ENCODE measurements at places on chromosomes 2 and 18.
A peak's percentile ranks its signal among the peaks of the same experiment; 100 is the strongest.

DNA sequence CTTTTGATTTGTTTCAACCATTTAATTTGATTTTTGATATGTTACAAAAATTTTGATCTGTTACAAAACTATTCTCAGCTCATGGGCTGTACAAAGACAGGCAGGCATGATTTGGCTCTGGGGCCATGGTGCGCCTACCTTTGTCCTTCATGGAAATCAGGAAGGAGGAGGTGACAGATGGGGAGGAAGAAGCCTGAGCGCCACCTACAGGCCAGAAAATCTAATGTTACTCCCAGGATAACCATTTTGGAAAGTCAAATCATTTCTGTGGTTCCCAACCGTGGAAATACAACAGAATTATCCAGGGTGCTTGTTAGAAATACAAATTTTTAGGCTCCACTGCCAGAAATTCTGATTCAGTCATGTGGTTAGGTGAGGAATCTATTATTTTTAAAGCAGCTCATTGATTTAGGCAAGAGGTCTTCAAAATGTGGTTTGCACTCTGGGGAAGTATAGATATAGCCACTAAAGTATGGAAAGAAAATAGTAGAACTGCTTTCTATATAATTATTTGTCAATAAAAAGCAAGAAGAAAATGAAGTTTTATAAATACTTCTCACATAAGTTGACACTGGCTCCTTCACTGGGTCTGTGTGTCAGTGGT lies 93.9 kb downstream of the EVA1A start:
- DNase-seq: no peak

DNA sequence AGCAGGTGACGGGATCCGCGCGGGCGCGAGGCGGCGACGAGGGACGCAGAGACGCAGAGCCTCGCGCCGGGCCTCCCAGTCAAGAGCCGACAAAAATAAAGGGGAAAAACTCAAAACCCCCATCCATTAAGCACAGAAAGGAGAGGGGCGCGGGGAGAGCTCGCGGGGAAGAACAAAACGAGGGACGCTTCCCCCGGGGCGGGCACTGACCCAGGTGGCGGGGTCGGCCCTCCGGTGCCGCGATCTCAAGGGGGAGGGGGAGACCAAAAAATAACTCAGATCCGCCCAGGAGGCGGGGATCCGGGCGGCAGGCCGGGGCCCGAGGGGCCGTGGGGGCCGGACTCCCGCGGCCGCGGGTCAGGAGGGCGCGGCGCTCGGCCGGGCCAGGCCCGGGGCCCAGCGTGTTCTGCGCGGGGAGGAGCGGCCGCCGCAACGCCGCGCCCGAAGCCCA lies 597 bp downstream of the RNF103 start:
- peak; percentile 91 for DNase-seq

GRCh38 chr2:113200236-113200635 lies 26.5 kb downstream of the PSD4 start:
- DNase-seq: no peak

DNA sequence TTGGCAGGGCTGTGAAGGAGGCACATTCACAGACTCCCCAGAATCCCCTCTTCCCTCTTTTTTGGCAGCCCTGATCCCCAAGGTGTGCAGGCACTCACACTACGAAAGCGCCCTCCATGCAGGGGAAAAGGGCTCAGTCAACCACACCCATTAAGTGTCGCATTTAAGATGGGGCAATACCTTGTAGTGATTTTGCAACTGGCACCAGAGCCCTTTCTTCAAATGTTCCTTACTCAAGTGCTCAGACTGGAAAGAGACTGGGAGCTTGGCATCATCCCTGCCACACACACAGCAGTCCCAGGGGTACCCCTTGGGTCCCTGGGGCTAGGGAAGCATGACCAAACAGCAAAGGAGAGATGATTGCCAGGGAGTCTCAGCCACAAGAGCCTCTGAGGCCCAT lies 190.1 kb downstream of the HAUS1 start:
- no peak for DNase-seq

DNA sequence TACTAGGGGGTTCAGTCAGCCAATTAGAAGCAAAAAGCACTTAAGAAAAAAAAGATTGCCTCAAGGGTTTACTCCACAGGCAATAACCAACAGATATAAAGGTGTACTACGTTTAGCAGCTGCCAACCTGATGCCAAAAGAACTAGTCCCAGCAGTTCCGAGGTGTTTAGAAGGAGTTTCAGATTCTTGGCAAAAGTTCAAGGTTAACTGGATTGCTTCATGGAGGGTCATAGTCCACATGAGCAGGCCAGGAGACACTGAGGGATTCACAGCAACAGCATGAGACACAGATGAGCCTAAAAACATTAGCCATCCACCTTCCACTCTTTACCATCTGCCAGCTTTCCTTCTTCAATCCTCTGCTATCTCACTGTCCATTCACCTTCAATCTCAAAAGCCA lies 4.9 kb upstream of the DNAH7 start:
- DNase-seq: no peak

- DNase-seq: no peak
These were observed 74.6 kb downstream of the SLC25A12 start for GRCh38 chr2:171819453-171819852.

All from mesenteric fat pad (tissue), 1 donor.